Large intestine (tissue), 12 donors: ENCODE measurements at places on chromosomes 3 and 15.

DNA sequence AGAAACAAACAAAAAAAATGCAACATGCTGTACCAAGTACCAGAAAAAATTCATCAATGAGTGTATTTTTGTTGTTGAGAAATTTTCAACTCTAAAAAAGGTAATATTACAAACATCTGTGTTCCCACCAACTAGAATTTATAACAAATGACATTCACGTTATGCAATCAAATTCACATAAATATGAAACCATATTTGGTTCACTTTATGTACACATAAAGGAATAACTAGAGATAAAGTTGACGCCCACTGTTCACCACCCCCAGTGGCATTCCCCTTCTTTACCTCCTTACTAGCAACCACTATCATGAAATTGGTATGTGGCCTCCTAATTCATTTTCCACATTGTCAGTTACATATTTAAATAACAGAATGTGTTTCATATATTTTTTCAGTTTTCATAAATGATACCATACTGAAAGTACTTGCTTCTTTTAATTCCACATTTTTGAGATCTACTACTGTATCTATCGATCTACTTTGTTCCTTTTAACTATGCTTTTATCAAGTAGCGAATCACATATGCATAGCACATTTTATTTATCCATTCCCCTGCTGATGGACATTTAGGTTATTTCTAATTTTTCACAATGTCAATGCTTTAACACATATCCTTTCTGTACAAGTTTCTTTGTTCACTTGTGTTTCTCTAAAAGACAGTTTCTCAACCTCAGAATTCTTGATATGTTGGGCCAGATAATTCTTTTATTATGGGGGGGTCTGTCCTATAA is 34.5 kb downstream of the TBC1D5 start:
- H3K27me3 ChIP-seq = no peaks in the 10 kb centered on the region
- H3K36me3 ChIP-seq = no peaks in the 10 kb centered on the region
- no peak overlapping the region for H3K27ac ChIP-seq
- no peaks in the 10 kb centered on the region for H3K4me1 ChIP-seq
- H3K4me3 ChIP-seq = no peak overlapping the region
- DNase-seq = no peak

DNA sequence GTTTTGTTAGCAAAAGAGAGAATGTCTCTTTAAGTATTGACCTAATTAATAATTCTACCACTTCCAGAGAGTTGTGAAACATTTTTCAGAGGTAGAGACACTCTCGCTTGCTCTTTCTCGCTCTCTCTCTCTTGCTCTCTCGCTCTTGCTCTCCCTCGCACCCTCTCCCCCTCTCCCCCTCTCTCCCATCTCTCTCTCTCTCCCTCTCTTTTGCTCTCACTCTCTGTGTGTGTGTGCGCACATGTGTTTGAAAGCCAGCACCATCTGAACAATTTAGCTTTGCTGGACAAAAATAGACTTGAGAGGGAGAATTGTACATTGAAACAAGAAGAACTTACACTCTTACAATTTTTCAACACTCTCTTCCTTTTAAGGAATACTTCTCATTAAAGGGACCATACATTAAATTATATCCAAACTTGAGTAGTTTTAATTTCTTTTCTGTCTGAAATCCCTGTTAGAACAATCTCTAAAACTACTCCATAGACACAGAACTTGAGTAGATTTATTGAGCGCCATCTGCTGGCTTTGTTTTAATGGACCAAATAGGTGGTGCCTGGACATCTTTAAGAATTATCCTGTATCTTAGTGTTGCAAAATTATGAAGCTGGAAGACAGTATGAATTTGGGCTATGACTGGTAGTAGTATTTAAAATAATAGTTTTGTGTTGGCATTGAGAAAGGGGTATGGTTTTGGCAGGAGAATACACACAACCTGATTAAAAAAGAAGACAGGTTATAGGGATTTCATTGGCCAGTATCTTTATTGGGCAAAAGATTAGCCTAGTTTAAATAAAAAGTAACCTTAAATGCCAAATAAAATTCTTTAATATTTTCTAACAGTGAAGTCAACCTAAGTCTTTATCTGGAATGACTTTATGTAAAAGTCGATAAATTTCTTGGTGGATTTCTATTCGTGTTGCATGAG is 124.6 kb downstream of the AKAP13 start:
- H3K36me3 ChIP-seq = no peaks in the 10 kb centered on the region
- H3K27me3 ChIP-seq = no peaks in the 10 kb centered on the region
- DNase-seq = peak; percentile 59
- H3K27ac ChIP-seq = no peak overlapping the region
- H3K4me3 ChIP-seq = no peak overlapping the region
- no peaks in the 10 kb centered on the region for H3K4me1 ChIP-seq

GRCh38 chr15:29032751-29033150 is 147.0 kb downstream of the APBA2 start:
- no peaks in the 10 kb centered on the region for H3K27me3 ChIP-seq
- no peak overlapping the region for H3K4me3 ChIP-seq
- H3K4me1 ChIP-seq = no peaks in the 10 kb centered on the region
- no peak for DNase-seq
- no peaks in the 10 kb centered on the region for H3K36me3 ChIP-seq
- no peak overlapping the region for H3K27ac ChIP-seq

DNA sequence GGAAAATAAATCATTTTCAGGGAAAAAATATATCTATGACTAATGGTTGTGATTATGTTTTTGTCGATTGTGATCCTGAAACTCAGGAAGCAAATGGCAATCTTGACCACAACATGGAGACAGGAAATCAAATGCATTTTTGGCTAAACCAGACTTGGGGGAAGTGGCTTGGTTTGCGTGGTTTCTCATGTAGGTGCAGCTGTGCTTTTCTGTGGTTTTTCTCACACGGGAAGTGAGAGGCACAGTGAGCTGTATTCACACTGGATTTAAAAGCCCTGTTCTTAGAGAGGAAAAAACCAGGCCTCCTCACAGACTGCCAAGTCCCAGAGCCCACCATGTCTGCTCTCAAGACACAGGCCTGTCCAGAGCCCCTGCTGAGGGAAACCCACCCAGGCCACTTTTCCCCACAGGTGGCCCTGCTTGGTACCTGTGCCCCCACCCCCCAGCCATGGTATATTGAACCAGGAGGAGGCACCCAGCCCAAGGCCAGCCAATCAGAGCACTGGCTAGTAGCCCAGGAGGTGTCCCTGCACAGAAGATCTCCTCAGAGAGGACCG is 46.1 kb downstream of the BTD start:
- H3K27ac ChIP-seq = no peak overlapping the region
- no peak for DNase-seq
- H3K27me3 ChIP-seq = no peaks in the 10 kb centered on the region
- no peaks in the 10 kb centered on the region for H3K4me1 ChIP-seq
- no peak overlapping the region for H3K4me3 ChIP-seq

GRCh38 chr3:42690191-42690590 is 4.9 kb downstream of the KLHL40 start:
- H3K27me3 ChIP-seq = peaks cover 38% of the 10 kb centered on the region
- H3K4me1 ChIP-seq = no peaks in the 10 kb centered on the region
- H3K36me3 ChIP-seq = no peaks in the 10 kb centered on the region
- no peak overlapping the region for H3K27ac ChIP-seq
- no peak for DNase-seq
- H3K4me3 ChIP-seq = no peak overlapping the region

DNA sequence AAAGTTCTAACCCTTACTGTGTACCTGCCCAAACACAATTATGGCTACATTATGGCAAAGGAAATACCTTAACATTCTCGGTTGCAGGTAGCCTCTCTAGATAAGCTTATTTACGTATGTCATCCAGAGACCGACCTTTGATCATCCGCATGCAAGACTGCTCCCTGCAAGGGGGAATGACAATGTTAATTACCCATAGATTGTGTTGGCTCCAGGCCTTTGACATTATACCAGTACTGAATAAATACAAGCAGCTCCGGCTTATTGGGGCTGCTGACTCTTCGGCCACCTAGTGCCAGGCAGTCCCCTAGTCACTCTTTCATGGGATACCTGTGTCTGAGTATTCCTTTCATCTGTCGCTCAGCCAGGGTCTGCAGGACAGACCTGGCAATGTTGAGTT is 223.5 kb downstream of the DTWD1 start:
- DNase-seq = peak; percentile 92
- H3K27me3 ChIP-seq = no peaks in the 10 kb centered on the region
- H3K27ac ChIP-seq = peak overlapping the region; percentile 47
- no peak overlapping the region for H3K4me3 ChIP-seq

DNA sequence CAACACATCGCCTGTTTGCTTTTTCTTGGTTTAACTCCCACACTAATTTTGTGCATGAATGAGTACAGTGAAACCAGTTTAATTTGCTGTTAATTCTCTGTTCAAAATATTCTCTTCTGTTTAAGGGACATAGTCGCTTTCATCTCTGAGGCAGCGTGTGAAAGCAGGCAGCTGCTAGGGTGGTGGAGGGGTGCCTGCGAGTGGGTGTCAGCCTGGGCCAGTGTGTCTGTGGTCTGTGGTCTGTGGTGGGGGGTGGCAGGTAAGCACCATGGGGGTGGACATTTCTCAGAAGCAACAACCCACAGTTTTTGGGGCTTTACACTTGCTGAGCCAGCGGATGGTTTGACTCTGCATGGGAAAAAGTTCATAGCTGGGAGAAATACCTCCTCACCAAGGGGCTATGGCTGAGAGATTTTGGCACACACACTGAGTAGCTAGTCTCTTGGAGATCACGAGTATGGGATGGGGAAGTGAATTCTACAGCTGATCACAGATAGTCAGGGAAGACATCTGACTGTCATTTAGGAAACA is 109.2 kb downstream of the EPHB1 start:
- H3K4me3 ChIP-seq = no peak overlapping the region
- no peaks in the 10 kb centered on the region for H3K27me3 ChIP-seq
- no peaks in the 10 kb centered on the region for H3K4me1 ChIP-seq
- no peak for DNase-seq
- H3K36me3 ChIP-seq = no peaks in the 10 kb centered on the region

- no peaks in the 10 kb centered on the region for H3K27me3 ChIP-seq
- no peak overlapping the region for H3K27ac ChIP-seq
- DNase-seq = no peak
- H3K4me1 ChIP-seq = no peaks in the 10 kb centered on the region
- H3K4me3 ChIP-seq = no peak overlapping the region
These were observed 167.8 kb downstream of the MYRIP start for GRCh38 chr3:39977058-39977794.

GRCh38 chr3:37295925-37296324 is 121.5 kb upstream of the LRRFIP2 start:
- no peak overlapping the region for H3K27ac ChIP-seq
- no peaks in the 10 kb centered on the region for H3K27me3 ChIP-seq
- no peak for DNase-seq
- H3K4me1 ChIP-seq = no peaks in the 10 kb centered on the region
- no peak overlapping the region for H3K4me3 ChIP-seq
- peaks cover 83% of the 10 kb centered on the region for H3K36me3 ChIP-seq

GRCh38 chr3:9224490-9224889 is 25.0 kb downstream of the SRGAP3 start:
- no peak overlapping the region for H3K4me3 ChIP-seq
- H3K4me1 ChIP-seq = no peaks in the 10 kb centered on the region
- H3K27me3 ChIP-seq = no peaks in the 10 kb centered on the region
- no peaks in the 10 kb centered on the region for H3K36me3 ChIP-seq
- H3K27ac ChIP-seq = no peak overlapping the region

- no peaks in the 10 kb centered on the region for H3K27me3 ChIP-seq
- H3K4me1 ChIP-seq = peaks cover 4% of the 10 kb centered on the region
- peaks cover 11% of the 10 kb centered on the region for H3K36me3 ChIP-seq
- H3K27ac ChIP-seq = peak overlapping the region; percentile 5
- H3K4me3 ChIP-seq = peak overlapping the region; percentile 35
These were observed 42.7 kb downstream of the EIF2AK4 start for GRCh38 chr15:39976291-39977274.

DNA sequence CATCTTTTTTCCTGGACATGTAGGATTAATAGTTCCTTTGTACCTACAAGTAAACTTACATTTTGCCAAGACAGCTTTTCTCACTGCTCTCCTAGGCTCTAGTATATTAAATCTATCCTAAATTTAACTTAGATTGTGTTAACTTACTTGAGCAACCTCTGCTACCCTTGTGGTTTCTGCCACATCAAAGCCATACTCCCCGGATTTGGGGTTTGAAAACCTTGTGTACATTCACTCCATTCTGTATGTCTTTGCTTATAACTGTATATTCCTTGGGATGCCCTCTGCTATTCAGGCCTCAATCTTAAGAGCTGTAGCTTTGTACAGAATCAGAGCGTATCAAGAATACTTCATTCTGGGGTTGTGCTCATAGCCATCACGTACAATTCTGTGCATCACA is 60.4 kb downstream of the ARIH1 start:
- H3K27ac ChIP-seq = no peak overlapping the region
- H3K4me3 ChIP-seq = no peak overlapping the region
- H3K4me1 ChIP-seq = no peaks in the 10 kb centered on the region
- H3K27me3 ChIP-seq = no peaks in the 10 kb centered on the region

GRCh38 chr3:11072631-11073030 is 80.1 kb downstream of the SLC6A1 start:
- no peaks in the 10 kb centered on the region for H3K4me1 ChIP-seq
- no peaks in the 10 kb centered on the region for H3K27me3 ChIP-seq
- H3K4me3 ChIP-seq = no peak overlapping the region
- no peak for DNase-seq

GRCh38 chr15:43266834-43267233 is at the start of gene TGM5:
TSS of gene TGM5 (minus strand) at chr15:43266928. CDS start at chr15:43266849, 79 bp downstream.
- peak; percentile 40 for DNase-seq
- no peak within 1 kb of the TSS for H3K4me3 ChIP-seq
- no peak within 1 kb of the TSS for H3K27ac ChIP-seq
- no peaks in the 10 kb centered on the region for H3K36me3 ChIP-seq
- peaks cover 24% of the 10 kb centered on the region for H3K27me3 ChIP-seq
- H3K4me1 ChIP-seq = no peaks in the 10 kb centered on the region

- peaks cover 80% of the 10 kb centered on the region for H3K27me3 ChIP-seq
- peaks cover 14% of the 10 kb centered on the region for H3K4me1 ChIP-seq
- no peaks in the 10 kb centered on the region for H3K36me3 ChIP-seq
- no peak for DNase-seq
These were observed 13.0 kb downstream of the ZIC1 start for GRCh38 chr3:147422196-147422595.

GRCh38 chr3:195253923-195254432 is 17.0 kb downstream of the XXYLT1 start:
- no peak overlapping the region for H3K4me3 ChIP-seq
- no peak overlapping the region for H3K27ac ChIP-seq
- DNase-seq = no peak
- H3K36me3 ChIP-seq = no peaks in the 10 kb centered on the region

- H3K4me3 ChIP-seq = no peak overlapping the region
- peaks cover 5% of the 10 kb centered on the region for H3K36me3 ChIP-seq
- no peaks in the 10 kb centered on the region for H3K27me3 ChIP-seq
- no peak overlapping the region for H3K27ac ChIP-seq
- no peak for DNase-seq
- H3K4me1 ChIP-seq = no peaks in the 10 kb centered on the region
These were observed 32.7 kb downstream of the GNB4 start for GRCh38 chr3:179418610-179419009.

DNA sequence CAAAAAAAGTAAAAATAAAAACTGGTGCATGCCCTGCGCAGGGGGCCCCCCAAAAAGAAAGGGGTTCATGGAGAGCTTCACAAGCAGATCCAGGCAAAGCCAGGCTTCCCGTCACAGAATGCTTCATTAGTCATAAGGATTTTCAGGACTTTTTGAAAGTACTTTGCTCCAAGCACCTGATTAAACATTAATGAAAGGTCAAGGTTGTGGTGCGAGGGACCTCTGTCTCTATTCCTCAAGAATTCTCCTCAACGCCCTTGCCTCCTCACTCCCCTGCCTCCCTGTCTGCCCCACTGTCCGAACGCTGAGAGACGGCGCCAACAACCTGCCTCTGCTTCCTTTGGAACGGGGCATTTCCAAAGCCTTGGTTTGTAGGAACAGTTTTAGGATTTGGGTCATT is 240.1 kb upstream of the IGF1R start:
- no peak overlapping the region for H3K4me3 ChIP-seq
- no peak overlapping the region for H3K27ac ChIP-seq
- DNase-seq = no peak
- no peaks in the 10 kb centered on the region for H3K4me1 ChIP-seq
- no peaks in the 10 kb centered on the region for H3K27me3 ChIP-seq
